ENCODE measurements at places on chromosomes 7 and 10.

DNA sequence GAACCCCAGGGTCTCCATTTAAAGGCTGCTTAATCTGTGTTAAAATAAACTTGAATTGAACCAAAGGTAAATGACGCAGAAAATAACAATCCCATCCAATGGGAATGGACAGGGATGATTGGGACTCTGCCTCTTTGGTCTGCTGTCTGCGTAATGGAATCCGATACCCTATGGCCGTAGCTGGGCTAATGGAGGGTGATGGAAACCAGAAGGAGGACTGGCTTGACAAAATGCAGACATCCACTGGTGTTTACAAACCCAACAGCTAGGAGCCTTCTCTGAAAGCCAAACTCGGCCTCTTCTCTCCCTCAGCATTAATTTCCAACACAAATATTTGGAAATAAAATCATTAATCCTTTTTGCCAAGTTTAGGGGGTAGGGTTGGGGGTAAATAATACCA is 162.2 kb upstream of the CHST15 start:
- peak; percentile 9 for DNase-seq

- peak; percentile 63 for DNase-seq
Measured at GRCh38 chr10:60942788-60943315, 1.1 kb downstream of the RHOBTB1 start.

DNA sequence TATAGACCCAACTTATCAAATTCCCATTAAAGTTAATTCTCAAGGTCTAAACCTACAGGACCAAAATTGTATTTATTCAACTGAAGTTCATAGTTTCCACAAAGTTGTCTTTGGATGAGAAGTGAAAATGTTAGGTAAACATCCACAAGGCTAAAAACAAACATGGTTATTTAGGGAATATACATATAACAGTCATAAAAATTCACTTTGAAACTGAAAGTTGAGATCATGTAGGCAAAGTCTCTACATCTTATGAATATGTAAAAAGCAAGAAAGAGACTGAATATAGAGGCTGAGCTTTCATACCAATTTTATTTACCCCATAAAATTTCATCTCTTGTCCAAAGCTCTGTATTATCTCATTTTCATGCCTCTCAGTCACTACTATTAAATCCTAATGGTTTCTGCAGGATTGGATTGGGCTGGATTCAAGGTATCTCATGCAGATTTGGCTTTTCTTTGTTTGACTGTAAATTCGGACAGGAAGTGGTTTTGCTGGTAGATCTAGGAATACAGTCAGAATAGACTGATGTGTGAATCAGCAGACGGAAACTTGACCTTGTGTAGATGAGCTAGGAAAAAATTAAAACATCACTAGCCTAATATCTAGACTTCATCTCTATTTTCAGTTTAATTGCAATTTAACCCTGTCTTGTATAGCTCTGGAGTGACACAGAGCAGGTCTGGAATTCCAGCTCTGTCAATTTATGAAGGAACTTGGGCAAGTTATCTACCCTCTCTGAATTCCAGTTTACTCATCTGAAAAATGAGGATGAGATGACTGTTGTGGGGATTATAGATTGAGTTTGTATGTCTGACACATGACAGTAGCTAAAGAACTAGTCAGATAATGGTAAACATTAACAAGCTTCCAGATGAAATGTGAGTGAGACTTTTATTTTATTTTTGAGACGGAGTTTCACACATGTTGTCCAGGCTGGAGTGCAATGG is 27.3 kb upstream of the SKAP2 start:
- no peak for DNase-seq

- DNase-seq: no peak
Measured at GRCh38 chr7:140041659-140042385, 20.9 kb downstream of the PARP12 start.

DNA sequence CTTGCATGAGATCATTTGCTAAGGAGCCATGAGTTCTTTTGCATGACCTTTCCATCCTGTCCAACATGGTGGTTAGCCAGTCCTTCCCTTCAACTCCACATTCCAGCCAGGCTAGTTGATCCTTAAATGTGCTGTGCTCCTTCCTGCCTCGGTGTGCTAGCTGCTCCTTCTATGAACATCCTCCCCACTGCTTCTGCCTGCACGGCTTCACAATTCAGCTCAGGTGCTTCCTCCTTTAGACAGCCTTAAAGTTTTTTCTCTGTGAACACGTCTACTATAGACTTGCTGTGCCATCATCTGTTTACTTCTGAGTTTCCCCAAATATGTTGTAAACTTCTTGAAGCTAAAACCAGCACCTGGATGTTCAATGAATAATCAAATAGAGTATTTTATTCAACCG is 95.5 kb downstream of the OTUD1 start:
- no peak for DNase-seq

Measured in activated effector memory CD4-positive, alpha-beta T cell treated with anti-CD3 and anti-CD28 coated beads, Interleukin-2, amount 50 U/mL, for 16 hours (primary cell).